ENCODE measurements at places on chromosomes 7 and 10. TPM values are rescaled to one million over a fixed set of nuclear protein-coding genes. Genes with fewer than 3 reads are reported as not detected.

GARIN1A gene
- 0.09 TPM for polyA plus RNA-seq

ANKRD61 gene
- 0.21 TPM for polyA plus RNA-seq

POLR2J2 gene
- 3.7 TPM for polyA plus RNA-seq

HOXA10 gene
- 0.19 TPM for polyA plus RNA-seq

EBLN1 gene
- polyA plus RNA-seq = not detected

CFTR gene
- polyA plus RNA-seq = not detected

ITPRID1 gene
- not detected for polyA plus RNA-seq

CUBN gene
- 0.92 TPM for polyA plus RNA-seq

PHKG1 gene
- 0.30 TPM for polyA plus RNA-seq

ZNF365 gene
- polyA plus RNA-seq = not detected

CYP26A1 gene
- polyA plus RNA-seq = not detected

CTAGE6 gene
- 0.08 TPM for polyA plus RNA-seq

INMT gene
- polyA plus RNA-seq = not detected

PNPLA8 gene
- polyA plus RNA-seq = 24.0 TPM

SPDYE2 gene
- 0.37 TPM for polyA plus RNA-seq

HPS6 gene
- polyA plus RNA-seq = 22.0 TPM

OGDHL gene
- polyA plus RNA-seq = not detected

CHST15 gene
- polyA plus RNA-seq = 0.14 TPM

ADAP1 gene
- 7.6 TPM for polyA plus RNA-seq

PNLIP gene
- polyA plus RNA-seq = not detected

KIAA1549 gene
- polyA plus RNA-seq = not detected

WNT2 gene
- not detected for polyA plus RNA-seq

CNPY1 gene
- not detected for polyA plus RNA-seq

PPP1R17 gene
- polyA plus RNA-seq = not detected

POM121 gene
- polyA plus RNA-seq = 18.4 TPM

FAM25G gene
- not detected for polyA plus RNA-seq

HYCC1 gene
- 8.6 TPM for polyA plus RNA-seq

SPDYE8 gene
- polyA plus RNA-seq = not detected

HTR5A gene
- polyA plus RNA-seq = not detected

SRPK2 gene
- 47.1 TPM for polyA plus RNA-seq

DMBT1 gene
- polyA plus RNA-seq = not detected

ACSM6 gene
- polyA plus RNA-seq = not detected

Data from naive thymus-derived CD8-positive, alpha-beta T cell (primary cell).